ENCODE measurements at places on chromosomes 11 and 22.

DNA sequence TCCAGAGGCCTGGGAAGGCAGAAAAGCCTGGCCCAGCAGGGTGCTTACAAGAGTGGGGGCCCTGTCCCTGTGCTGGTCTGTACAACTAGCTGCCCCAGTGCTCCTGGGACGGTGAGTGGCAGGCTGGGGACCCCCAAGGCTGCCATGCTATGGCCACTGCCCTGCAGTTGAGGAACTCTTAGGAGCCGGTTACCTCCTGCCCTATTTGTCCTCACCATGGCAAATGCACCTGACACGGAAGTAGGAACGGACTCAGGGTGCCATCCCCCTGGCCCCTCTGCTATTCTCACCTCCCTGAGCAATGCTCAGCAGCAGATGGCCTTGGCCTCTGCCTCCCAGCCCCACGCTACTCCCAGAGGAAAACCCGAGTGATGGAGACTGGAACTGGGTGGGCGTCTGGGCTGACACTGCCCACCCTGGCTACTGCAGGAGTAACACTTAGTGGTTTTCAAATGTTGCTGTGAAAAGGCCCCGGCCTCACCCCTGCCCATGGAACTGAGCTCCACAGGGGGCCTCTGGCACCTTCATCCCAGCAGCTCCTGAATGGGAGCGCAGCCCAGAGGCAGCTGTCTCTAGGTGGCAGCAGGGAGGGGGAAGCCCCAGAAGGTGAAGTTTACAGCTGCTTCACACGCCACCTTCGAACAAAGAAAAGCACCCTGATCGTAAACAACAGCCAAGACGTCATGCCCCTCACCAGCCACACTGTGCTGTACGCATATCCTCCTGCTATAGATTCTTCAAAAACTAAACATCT is 105.3 kb downstream of the CTTN start:
- no peak for DNase-seq

DNA sequence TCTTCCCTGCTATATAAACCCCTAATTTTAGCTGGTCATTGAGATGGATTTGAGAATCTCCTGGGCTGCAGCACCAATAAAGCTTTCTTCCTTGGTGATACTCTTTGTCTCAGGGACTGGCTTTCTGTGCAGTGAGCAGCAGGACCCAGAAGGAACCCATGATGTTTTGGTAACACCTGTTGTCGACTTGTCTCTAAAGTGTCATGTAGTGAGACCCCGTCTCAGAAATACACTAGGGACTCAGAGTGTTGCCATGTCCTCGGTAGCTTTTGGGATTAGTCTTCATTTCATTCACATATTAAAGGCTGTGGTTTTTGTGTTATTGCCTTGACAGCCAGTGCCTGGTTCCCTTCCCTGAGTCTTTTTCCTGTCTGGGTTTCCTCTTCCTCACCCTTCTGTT is 1078.7 kb downstream of the TBC1D22A start:
- DNase-seq = no peak

DNA sequence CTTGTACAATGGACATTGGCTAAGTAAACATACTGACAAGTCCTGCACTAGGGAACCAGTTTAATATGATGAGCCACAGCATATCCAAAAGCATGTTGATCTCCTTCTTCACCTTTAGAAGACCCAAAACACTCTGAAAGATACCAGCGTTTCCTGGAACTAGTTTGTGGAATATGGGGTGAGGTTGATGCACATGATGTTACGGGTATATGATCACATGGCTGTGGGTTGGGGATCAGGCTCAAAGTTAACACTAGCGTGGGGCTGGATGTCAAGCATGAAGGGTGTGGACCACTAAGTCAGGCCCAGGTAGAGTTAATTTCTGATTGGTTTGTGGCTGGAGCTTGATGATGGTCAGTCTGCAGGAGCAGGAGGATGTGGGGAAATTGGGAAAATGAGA is 9.0 kb downstream of the IGLL5 start:
- DNase-seq = no peak

GRCh38 chr11:72671152-72672099 is 2.8 kb downstream of the PDE2A start:
- no peak for DNase-seq

- DNase-seq = no peak
Observed at GRCh38 chr11:116294630-116295029, 478.2 kb downstream of the BUD13 start.

DNA sequence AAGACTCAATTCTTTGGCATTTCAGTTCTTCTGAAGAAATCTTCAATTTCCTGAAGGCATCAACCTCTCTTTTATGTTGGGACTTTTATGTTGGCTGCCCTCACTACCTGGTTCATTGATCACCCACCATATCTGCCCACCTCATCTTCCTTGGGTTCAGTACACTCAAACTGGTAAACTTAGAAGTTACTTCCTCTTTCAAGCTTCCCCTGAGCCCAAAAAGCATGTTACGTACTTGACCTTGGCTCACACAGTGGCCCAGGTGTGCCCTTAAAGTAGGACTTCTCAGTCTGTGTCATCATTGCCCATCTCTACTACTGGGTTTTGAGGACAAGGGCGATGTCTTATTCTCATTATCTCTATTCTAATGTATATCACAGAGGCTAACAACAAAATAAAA is 86.1 kb downstream of the GRIA4 start:
- DNase-seq = no peak

GRCh38 chr22:43304831-43305590 is 38.2 kb downstream of the SCUBE1 start:
- no peak for DNase-seq

DNA sequence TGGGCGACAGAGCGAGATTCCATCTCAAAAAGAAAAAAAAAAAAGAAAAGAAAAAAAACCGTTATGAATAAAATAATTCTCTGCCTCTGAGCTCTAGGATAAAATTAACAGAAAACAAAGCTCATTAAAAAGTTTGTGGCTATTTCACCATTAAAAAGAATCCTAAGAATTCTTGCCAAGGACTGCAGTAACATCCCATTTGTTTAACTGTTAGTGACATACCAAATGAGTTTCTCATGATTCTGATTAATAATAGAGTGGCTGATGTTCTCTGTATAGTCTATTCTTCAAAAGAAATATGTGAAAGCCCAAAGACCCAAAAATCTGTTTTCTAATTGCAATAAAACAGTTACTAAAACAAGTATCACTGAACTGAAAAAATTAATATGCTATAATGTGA is 19.7 kb downstream of the CLNS1A start:
- DNase-seq = no peak

DNA sequence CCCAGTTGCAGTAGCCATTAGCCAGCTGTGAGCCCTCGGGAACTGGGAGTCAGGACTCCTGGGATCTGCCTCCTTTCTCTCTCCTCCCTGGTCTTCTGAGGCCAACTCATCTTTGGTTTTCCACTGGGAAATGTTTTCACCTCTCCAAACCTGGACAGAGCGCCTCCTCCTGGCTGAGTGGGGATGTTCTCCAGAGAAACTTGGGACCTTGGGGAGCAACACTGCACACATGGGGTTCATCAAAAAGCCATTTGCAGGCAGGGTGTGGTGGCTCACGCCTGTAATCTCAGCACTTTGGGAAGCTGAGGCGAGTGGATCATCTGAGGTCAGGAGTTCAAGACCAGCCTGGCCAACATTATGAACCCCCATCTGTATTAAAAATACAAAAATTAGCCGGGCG is 145.4 kb downstream of the NECTIN1 start:
- no peak for DNase-seq

- peak; percentile 18 for DNase-seq
Observed at GRCh38 chr22:21734540-21735199, 924 bp downstream of the YPEL1 start.

- no peak for DNase-seq
Observed at GRCh38 chr22:46490538-46490937, 46.9 kb downstream of the CELSR1 start.

DNA sequence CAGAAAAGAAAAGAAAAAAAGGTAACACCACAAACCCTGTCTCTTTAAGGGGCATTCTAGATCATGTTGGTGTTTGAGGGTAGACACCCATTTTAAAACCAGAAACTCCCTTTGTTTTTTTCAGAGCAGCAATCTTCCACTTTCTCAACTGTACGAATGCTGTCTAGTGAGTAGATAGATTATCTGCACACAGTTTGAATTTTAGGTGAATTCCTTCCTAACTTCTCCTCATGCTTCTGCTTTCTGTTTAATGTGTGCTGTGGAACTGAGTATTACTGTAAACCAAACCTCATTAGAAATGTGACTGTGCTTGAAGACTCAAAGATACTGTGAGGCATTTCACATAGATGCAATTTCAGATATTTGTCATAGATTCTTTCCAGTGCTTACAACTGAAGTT is 102.4 kb downstream of the PRMT3 start:
- DNase-seq = no peak

- DNase-seq = no peak
Observed at GRCh38 chr11:62105667-62106191, 18.1 kb upstream of the INCENP start.

GRCh38 chr11:73914284-73914683 is 36.5 kb upstream of the DNAJB13 start:
- no peak for DNase-seq

- DNase-seq = no peak
Observed at GRCh38 chr11:45518833-45519535, 146.4 kb downstream of the CHST1 start.

- no peak for DNase-seq
Observed at GRCh38 chr22:27794226-27794625, 7.3 kb downstream of the MN1 start.

DNA sequence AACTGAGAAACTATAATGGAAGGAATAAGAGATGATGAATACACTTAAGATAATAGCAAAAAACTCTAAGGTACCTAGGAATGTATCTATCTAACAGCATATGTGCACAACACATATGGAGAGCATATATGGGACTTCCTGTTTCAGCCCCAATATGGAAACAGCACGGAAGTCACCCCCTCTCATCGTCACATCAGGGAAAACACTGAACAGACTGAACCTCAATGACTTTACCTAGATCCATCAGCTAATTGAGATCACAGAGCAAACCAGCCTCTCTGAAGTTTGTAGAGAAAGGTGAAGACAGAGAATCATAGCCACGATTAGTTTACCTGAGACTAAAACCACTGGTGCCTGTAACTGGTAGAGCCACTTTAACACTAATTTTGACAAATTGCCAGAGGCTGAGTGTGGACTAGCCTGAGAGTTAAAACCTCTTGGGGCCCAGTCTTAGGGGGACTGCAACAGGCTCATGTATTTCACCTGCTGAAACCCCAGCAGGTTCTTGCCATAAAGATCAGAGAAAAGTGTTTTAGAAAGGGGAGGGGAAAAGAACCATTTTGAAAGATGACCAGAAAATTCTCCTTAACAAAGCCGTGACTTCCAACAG is 722.6 kb downstream of the TBC1D22A start:
- DNase-seq = no peak

- DNase-seq = no peak
Observed at GRCh38 chr11:76164081-76164480, 42.2 kb downstream of the WNT11 start.

DNA sequence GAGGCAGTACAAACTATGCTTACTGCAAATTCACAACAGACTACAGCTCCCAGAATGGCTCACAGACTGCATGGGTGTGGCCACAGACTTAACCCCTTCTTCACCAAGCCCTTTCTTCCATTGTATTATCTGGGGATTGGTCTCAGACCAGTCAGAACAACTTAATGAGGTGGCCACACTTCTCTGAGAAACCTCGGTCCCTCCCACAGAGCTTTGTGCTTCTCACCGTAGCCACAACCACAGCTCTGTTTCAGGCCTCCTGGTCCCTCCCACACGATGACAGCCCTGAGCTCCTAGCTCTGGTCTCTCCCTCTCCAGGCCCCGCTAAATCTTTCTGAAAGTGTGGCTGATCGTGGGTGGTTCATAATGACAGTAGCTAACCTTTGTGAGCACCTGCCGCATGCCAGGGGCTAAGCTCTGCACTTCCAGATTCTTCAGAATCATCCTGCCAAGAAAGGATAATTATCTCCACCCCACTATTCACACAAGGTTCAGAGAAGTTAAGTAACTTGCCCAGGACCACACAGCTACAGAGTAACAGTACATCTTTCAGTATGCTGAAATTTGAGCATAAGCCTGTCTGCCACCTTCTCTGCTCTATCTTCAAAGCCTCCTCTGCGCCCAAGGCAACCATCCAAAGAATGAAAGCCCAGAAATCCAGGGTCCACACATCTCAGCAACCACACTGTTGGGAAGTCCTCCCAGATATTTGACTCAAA is 5.4 kb downstream of the PDE2A start:
- DNase-seq = peak; percentile 88

- DNase-seq = no peak
Observed at GRCh38 chr22:10781571-10782403, 4746.2 kb upstream of the OR11H1 start.

DNA sequence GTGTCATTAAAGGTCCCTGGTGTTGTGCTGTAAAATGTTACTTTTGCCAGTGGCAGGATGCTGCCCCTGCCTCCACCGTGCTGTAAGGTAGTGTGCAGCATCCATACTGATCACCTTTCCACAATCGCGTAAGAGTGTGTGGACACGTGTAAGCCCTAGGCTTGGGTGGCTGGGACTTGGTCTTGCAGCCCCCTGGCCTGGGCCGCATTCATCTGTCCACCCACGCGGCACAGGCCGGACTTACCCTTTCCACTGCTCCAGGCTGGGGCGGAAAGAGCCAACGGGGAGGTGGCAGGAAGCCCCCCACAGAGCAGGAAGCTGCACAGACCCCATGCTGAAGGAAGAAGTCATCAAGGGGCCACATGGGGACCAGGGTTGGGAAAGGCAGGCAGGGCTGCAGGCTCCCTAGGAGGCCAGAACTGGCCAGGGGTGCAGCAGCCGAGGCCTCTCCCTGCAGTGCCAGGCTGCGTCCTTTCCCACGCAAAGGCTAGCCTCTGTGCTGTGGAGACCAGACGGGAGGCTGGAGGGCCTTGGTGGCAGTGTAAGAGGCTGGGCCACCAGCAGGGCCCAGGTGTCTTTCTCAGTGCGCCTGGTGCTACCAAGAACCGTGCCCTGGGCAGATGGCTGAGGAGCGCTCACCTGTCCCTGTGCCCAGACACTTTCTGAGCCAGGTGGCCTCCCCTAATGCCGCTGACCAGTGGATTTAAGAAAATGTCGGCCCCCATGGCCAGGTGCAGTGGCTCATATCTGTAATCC is 11.7 kb upstream of the TMEM191C start:
- peak; percentile 2 for DNase-seq

DNA sequence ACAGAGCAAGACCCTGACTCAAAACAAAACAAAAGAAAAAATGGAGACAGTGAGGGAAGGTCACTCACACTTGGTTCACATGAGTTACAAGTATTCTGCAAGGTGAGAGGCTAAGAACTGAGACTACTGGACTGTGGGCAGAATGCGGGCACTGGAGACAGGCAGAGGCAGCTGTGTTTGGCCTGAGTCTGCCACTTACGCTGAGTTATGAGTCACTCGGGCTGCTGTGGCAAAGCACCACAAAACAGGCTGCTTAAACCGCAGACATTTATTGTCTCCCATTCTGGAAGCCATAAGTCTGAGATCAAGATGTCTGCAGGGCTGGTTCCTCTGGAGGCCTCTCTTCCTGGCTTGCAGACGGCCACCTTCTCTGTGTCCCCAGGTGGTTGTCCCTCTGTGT is 122.8 kb downstream of the SHANK2 start:
- DNase-seq = no peak

- no peak for DNase-seq
Observed at GRCh38 chr11:117827521-117828511, 3.3 kb upstream of the FXYD2 start.

All from T-helper 2 cell treated with Interferon-gamma antibody and Interleukin-4, amounts not matched to agents 5 μg/mL and 100 μg/mL, for 36 hours (primary cell).